ENCODE measurements at places on chromosomes 7 and 10.

DNA sequence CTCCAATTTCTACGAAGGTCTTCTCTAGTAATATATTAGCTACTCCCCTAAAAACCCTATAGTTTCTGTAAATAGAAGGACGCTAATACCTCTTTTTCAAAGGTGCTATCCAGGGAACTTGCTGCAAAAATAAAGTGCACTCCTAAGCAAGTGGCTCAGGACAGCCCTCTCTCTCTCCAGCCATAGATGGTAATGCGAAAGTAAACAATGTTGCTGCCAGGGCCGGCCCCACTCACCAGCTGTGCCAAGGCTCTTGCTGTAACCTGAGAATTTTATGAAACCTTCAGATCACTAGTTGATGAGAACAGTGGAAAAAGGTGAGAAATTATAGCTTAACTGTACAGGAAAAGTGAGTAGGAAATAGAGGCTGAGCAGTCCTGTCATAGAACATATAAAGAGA is 10.9 kb upstream of the TAS2R39 start:
- peak; percentile 55 for DNase-seq

GRCh38 chr10:21964983-21965665 is 38.4 kb downstream of the DNAJC1 start:
- DNase-seq: no peak

- no peak for DNase-seq
Measured at GRCh38 chr10:72329290-72330068, 25.2 kb downstream of the DNAJB12 start.

GRCh38 chr7:85191383-85191782 is 4.5 kb upstream of the SEMA3D start:
- no peak for DNase-seq

DNA sequence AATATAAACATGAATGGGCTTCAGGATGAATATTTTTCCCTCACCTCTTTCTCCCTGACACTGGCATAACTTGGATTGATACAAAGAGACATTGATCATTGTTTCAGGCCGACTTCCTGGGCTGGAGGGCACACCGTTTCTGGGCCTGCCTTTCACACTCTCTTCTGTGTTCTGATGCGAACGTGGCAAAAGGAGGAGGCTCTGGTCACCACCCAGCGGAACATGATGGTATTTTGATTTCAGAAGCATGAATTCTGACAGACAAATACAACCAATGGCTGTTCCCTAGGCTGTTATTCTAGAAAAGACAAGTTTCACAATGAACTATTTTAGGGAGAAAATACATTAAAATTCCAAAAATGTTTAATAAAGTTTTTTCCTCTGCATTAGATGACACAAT is 534.5 kb upstream of the MKI67 start:
- DNase-seq: no peak

DNA sequence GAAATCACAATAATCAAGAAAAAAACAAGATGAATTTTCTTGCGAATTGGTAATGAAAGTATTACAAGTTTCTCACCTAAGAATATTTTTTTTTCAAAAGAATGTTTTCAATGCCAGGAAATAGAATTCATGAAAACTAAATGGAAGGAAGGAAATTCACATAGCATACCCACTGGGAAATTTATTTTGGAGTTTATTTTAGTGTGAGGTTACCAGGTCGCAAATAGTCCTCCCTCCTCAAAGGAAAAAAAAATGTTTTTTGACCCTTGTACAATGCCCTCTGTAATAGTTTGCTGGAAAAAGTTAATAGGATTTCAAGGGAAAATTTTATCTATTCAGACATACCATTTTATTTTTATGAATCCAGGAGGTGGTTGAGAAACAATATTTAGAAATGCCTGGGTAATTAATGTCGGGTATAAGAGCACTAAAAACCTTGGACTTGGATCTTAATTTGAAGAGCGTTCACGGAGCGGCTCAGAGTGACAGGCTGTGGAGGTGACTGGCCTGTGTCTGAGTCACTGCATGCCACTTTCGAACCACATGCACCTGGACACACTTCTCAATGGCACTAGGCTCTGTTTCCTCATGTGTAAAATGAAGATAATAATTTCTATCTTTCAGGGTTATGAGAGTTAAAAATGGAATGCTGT is 28.2 kb downstream of the CUBN start:
- DNase-seq: no peak

DNA sequence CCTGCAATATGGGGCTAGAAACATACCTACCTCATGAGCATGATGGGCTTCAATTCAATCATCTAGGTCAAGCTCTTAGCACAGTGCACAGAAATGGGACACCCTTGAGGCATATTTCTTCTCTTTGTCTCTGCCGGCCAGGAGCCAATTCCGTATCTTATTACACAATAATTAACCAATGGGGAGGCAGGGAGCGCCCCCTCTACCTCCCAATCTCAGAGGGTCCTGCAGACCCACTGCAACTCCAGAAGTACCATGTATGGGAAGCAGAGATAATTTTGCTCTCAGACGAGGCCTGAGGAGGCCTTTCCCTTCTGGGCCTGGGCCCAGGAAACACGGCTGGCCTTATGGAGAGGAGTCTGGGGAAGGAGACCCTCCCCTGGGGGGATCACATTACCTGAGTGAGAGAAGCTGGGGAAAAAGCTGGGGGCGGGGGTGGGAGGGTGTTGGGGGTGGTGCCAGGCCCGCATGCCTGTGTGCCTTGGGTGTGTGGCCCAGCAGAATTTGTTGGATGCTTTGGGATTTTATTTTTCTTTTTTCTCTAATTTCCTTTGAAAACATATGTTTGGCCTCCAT is 155.5 kb downstream of the UBE2H start:
- DNase-seq: no peak

DNA sequence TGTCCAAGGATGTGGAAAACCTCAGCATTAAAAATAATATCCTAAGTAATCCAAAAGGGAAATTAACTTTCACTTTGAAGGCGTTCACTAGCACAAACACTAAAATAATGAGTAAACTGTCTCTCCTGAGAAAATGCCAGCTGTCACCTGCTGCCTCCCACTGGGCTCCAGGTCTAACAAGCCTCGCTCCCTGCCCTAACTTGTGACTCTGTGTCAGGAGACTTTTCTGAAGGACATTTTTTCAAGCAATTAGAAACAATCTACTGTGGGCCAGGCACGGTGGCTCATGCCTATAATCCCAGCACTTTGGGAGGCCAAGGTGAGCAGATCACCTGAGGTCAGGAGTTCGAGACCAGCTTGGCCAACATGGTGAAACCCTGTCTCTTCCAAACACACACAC is 72.8 kb upstream of the GLCCI1 start:
- DNase-seq: no peak

GRCh38 chr10:63390521-63390920 is 75.3 kb downstream of the JMJD1C start:
- no peak for DNase-seq

DNA sequence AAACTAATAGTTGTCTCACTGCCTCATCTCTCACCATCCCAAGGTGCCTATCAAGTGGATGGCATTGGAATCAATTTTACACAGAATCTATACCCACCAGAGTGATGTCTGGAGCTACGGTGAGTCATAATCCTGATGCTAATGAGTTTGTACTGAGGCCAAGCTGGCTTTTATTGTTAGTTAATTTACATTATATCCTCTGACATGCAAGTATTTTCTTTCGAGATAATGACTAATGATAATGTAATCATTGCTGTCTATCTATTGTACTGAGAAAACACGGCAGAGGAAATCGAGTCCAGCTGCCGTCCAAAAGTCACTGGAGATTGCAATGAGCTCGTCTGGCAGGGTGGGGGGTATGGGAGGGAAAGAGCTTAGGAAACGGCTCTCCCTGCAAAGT is 172.4 kb upstream of the LANCL2 start:
- DNase-seq: no peak

DNA sequence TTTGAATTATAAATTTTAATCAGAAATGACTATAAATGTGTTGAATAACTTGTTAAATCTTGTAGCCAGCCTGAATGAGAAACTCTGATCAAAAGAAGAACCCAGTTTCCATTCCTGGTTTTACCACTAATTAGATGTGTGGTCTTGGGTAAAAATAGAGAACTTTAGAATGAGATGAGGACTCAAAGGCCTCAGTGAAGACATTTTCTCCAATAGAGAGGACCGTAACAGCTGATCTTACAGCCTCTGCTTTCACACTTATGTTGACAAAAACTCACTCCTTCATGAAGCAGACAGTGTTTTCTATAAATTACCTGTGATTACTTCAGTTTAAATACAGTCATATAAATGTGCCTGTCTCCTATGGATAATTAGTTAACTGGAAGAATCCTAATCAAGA is 200.1 kb upstream of the MEOX2 start:
- no peak for DNase-seq

DNA sequence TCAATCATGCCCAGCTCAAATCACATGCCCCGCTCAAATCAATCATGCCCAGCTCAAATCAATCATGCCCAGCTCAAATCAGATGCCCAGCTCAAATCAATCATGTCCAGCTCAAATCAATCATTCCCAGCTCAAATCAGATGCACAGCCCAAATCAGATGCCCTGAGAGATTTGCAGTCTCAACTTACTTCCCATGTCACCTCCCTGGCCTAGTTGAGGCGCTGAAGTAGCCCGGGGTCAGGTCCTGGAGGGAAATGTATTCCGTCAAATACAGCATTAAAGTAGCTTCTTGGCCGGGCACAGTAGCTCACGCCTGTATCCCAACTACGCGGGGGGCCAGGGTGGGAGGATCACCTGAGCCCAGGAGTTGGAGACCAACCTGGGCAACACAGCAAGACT is 15.7 kb upstream of the PRKAR1B start:
- DNase-seq: no peak

DNA sequence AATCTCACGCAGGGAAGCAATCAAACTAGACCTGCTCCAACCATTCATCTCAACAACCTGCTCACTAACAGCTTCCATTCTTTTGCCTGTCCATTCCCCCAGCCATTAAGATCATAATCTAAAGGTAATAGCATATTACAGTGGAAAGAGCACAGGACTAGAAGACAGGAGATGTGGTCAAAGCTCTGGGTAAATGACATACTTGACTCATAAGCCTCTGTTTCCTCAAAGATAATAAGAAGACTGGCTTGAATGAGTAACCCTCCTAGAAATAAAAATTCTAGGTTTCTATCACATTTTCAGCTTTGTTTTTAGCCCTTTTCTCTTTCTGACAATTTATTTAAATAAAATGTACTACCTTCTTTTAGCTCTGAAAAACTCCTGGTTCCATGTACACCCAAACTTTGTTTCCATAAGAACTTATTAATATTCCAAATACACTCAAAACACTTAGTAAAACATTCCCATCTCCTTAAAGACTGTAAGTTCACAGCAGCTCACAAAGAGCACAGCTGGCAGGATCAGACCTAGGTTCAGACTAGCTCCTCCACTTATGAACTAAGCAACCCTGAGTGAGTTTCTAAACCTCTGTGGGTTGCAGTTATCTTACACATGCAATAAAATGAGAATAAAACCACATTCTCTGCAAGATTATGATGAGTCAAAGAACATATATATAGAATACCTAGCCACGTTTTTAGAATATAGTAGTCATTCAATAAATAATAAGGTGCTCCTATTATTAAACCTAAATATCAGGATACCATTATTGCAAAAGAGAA is 11.6 kb downstream of the FAM204A start:
- DNase-seq: no peak

DNA sequence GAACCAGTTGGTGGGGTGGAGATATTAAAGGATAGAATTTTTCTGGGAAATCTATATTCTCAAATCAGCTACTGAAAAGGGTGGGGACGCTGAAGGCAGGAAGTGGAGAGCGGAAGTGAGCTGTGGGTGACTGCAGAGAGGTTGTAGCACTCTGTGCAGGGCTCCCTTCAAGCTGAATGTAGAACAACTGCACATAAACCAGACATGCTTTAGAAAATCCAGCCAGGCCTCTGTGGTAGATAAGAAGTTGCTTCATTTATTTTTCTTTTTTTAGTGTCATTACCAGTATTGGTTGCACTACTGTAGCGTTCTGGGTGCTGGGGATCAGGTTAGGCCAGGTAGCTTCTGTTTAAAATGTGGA is 127.8 kb downstream of the CELF2 start:
- DNase-seq: no peak

DNA sequence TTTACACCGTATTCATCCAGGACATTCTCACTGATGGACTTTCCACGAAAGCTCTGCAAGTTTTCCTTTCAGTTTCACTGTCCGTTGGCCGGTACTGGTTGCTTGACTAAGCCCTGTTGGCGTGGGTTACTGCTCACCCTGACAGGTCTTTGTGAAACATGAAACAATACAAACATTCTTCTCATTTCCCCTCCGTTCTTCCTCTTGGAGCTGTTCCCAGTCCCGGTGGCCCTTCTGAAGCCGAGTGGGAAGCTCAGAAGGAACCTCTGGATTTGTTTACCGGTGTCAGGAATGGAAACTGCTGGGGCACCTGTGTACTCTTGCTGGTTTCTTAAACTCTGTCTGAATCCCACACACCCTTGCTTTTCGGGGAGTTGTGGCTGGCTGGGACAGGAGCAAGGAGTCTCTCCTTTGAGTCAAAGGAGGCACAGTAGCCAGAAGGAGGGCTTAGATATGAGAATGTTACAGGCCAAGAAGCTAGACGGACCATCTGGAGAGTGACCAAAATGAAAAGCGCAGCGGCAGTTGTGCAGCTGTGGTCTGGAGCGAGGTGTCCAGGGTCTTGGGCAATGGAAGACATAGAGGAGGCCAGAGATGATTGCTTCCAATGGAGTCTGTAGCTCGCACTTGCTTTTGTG is 45.7 kb downstream of the LYZL2 start:
- no peak for DNase-seq

- no peak for DNase-seq
Measured at GRCh38 chr10:109959259-109960145, 36.2 kb upstream of the XPNPEP1 start.

DNA sequence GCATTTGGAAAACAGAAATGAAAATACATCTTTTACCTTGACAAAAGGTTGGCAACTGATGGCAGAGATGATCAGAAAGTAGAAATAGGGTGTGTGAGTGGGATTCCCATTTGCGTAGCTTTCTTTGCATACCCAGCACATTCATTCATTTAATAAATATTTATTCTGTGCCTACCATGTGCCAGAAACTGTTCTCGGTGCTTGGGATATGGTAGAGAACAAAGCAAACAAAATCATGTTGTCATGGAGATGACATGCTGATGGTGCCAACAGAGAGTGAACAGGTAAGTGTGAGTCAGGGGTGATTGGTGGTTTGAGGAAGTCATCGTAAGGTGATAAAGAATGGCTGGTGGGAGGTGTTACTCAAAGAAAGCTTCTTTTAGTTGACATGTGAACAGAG is 45.4 kb downstream of the CACNB2 start:
- DNase-seq: no peak

Measured in SHP77 treated with DMSO at 0.1 percent for 48 hours (cell line).